ENCODE measurements at places on chromosomes 16 and 17.

DNA sequence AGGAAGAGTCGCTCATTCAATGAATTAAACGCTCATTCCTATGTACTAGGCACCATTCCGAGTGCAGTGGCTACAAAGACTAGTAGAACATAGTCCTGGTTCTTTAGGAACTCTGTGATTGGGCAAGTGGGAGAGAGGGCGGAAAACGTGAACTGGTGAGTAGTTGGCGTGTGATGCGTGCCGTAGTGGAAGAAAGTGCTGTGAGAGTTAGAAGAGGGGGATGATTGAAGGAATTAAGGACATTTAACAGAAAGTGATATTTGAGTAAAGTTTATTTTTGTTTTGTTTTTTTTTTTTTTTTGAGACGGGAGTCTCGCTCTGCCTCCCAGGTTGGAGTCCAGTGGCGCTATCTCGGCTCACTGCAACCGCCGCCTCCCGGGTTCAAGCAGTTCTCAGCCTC lies 7.9 kb upstream of the SLFN14 start:
- no peak for DNase-seq

DNA sequence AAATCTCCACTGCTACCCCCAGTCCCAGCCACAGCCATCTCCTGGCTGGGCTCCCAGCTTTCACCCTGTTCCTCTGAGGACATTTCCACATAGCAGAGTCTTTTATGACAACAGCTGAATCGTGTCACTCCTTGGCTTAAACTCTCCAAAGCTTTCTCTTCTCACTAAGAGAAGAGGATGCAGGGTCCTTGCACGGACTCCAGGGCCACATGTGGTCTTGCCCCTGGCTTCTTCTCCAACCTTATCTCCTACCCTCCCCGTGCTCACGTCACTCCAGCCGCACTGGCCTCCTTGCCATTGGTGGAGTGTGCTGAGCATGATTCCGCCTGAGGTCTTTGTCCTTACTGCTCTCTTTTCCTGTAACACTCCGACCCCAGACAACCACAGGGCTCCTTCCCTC lies 39.9 kb upstream of the CCDC182 start:
- DNase-seq, result no peak

- DNase-seq, result no peak
Measured at GRCh38 chr16:84864326-84864955, 44.7 kb downstream of the CRISPLD2 start.

DNA sequence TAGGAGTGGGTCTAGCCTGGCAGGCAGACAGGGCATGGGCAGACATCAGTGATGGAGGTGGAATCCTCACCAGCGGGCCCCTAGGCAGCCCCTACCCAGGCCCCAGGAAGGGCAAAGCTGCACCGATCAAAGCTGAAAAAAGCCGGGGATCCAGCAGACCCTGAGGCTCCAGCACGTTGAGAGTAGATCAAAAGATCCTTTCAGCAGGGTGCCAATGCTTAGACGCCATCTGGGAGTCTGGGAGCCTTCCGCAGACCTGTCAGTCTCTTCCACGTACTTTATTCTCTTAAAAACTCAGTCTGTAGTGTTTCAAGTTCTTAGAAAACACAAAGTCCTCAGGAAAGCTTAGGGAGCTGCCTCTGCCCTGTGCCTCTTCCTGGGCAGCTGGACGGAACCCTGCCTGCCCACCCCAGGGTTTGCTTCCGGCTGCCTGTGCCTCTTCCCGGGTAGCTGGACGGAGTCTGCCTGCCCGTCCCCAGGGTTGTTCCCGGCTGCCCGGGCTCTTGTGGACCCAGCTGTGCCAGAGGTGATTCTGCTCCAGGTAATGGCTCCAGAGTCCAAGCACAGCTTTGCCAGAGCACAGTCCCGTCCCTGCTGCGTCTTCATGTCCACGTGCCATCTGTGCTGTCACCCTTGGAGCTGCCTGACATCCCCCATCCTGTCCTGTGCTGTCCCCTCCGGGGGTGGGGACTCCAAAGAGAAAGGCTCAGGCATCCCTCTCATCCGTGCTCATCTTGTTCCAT lies 50.8 kb upstream of the PVALEF start:
- no peak for DNase-seq

- DNase-seq, result no peak
Measured at GRCh38 chr17:61579961-61580360, 11.1 kb downstream of the NACA2 start.

DNA sequence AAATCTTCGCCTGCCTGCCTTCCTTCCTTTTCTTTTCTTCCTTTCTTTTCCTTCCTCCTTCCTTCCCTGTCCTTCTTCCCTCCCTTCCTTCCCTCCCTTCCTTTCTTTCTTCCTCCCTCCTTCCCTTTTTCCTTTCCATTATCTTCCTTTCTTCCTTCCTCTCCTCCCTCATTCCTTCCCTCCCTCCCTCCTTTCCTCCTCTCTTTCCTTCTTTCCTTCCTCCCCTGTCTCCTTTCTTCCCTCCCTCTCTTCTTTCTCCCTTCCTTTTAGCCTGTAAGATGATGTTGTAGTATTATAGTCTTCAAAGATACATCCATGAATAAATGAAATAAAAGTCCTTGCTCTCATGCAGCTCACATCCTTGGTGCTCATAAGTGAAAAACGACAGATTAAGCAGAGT lies 539.3 kb downstream of the RBFOX1 start:
- no peak for DNase-seq

- DNase-seq, result no peak
Measured at GRCh38 chr17:51059781-51060180, 60.9 kb downstream of the SPAG9 start.

- DNase-seq, result no peak
Measured at GRCh38 chr17:51617986-51618385, 357.6 kb downstream of the UTP18 start.

DNA sequence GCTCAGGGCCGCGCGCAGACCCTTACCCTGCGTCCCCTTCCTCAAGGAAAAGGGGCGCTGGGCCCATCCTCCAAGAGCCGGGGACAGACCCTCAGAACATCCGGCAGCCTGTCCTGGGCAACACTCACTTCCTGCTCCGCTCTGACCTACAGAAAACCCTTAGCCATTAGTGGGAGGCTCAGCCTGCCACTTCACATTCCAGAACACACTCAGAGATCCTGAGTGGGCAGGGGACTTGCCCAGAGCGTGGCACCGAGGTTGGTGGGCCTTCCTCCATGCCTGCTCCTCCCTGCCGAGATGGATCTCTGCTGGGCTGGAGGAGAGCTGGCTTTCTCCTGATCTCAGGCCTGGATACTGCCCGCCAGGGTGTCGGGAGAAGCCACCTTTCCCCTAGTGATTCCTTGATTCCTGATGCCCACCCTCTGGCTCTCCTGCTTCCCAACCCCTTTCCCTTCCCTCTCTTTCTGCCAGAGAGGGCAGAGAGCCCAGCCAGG lies 1.5 kb downstream of the SCARF1 start:
- DNase-seq, result no peak

- DNase-seq, result no peak
Measured at GRCh38 chr17:81086789-81087551, 52.0 kb downstream of the BAIAP2 start.

DNA sequence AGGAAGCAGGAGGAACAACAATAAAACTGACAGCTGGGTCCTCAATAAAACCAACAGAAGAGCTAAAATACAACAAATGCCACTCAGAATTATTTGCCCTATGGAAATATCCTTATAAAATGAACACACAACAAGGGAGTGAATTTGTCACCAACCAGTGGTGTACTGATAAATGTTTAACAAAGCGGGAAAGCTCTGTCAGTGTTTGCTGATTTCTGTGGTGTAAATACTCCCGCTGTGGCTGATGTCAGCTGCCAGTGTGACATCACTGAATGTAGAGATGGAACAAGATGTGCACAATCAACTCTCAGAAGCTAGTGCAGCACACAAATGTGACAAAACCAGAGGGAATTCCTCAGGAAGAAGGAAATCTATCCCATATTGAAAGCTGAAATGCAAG lies 51.9 kb downstream of the CDYL2 start:
- DNase-seq, result no peak

DNA sequence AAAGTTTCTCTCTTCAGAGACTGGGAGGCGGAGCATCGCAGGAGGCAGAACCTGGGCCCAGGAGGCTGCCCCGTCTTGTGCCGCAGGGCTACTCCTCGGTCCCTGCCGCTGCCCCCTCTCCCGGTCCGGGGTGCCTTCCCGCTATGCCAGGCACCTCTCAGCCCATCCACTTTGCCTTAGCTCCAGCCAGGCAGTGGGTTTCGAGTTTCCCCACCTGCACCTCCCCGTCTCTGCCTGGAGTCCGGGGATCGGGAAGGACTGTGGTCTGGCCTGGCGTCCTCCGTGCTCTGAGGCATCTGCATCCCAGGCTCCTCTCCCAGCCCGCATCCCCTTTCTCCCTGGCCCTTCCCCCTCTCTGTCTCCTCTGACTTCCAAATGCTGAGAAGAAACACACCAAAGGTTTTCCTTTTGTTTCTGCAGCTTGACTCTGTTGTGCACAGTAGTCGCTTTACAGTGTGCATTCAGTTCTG lies 26.8 kb upstream of the PIK3R6 start:
- no peak for DNase-seq

DNA sequence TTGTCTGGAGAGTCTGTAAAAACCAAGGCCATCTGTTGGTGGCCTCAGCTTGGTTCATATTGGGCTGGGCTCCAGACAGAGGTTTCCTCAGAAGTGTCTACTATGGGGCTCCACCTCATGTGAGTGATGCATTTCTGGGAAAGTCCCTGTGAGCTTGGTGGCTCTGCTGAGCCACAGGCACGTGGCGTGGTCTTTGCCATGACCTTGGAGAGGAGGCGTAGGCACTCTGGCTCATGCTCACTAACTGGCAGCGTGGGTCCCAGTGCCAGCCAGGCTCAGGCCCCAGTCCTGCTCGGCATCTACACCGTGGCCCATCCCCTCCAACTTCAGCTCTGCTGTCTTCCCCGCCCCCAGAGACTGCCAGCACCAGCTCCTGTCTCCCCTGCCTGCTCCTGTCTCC lies 10.7 kb upstream of the SMTNL2 start:
- peak; percentile 74 for DNase-seq

DNA sequence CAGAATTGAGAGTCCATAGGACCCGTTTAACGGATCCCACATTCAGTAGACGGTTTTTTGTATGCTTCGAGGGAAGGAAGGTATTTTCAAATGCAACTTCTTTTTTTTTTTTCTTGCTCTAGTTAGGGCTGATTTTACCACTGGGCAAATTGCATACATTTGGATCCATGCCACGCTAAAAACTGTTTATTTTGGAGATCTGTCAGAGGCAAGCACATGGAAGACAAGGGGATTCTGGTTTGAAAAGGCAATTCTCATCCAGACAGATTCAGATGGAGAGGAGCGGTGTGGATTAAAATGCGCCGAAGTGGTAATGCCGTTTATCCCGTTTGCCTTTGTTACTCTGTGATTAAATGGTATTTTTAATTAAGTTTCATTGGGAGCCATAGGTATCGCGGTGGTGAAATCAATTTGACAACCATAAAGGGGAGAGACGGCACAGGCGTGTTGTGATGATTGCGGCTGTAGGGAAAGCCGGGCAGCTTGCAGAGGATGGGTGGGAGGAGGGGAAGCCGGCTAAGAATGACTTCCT lies 170.4 kb downstream of the IRX3 start:
- DNase-seq, result no peak

DNA sequence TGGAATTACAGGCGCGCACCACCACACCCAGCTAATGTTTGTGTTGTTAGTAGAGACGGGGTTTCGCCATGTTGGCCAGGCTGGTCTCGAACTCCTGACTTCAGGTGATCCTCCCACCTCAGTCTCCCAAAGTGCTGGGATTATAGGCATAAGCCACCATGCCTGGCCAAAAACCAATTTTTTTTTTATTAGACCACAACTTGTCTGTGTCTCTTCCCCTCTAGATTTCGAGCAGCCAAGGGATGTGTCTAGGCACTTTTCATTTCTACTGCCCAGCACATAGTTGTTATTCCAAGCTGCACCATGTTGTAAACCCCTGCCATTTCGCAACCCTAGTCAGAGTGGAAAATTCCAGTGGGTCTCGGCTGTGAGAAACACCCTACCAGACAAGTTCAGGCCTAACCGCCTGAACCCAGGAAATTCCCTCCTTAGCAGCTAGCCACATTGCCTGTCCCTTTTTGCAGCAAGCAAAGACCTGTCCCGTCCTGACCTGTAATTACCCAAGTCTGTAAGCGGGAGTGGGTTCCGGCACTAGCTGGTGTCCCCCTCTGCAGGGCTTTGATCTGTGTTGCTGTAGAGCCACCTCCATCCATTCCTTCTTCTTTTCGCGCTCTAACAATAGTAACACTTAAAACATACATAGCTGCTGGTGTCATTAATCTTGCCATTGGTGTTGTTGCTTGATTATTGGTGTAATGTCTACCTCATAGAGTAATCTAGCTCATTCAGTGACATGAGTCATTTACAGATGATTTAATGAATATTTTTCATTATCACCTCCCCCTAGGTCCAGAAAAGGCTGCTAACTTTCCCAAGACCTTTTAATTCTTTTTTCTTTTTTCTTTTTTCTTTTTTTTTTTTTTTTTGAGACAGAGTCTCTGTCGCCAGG lies 77.3 kb upstream of the ATF7IP2 start:
- DNase-seq, result no peak

- peak; percentile 68 for DNase-seq
Measured at GRCh38 chr17:67718325-67718941, 697 bp downstream of the NOL11 start.

- no peak for DNase-seq
Measured at GRCh38 chr17:17433000-17433703, 43.6 kb upstream of the MED9 start.

DNA sequence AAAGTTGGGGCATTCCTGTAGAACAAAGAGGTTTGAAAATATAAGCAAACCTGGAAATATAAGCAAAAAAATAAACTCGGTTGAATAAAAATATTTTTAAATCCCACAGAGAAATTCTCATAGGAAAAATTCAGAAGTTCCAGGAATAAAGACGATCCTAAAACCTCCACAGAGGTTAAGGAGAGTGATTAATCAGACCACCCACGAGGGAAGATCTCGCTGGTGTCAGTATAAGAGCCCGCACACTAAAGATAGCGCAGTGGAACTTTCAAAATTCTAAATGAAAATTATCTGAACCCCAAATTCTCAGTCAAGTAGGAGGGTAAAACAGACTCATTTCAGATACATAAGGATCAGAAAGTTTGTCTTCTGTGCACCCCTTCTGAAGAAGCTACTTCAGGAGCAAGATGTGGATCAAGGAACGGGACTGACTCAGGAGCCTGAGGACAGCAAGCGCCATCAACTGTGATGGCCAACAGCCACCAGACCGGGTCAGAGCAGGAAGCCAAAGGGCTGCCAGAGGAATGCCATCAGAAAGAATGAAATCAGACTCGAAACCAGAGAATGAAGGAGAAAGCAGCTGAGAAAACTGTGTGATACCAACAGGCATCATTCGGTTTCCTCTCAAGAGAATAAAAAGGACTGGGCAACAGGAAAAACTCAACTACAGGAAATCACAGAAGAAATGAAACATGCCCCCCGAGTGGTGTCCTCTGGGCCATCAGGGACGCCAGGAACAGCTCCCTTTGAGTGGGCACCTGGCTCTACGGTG lies 66.9 kb downstream of the CYTH1 start:
- no peak for DNase-seq

All from natural killer cell (primary cell).